ENCODE measurements at places on chromosomes 4 and X. TPM values are rescaled to one million over a fixed set of nuclear protein-coding genes. Genes with fewer than 3 reads are reported as not detected.

Gene SPINK2
- total RNA-seq: not detected

Gene RRH
- total RNA-seq: 0.23 TPM

Gene STPG2
- total RNA-seq: not detected

Gene ZMAT1
- total RNA-seq: 3.6 TPM

Gene C4orf54
- total RNA-seq: not detected

Gene SLC6A14
- not detected for total RNA-seq

Gene MAGEB10
- total RNA-seq: not detected

Gene TCEAL4
- total RNA-seq: 4.7 TPM

Gene BDH2
- 23.6 TPM for total RNA-seq

Gene ETDB
- total RNA-seq: not detected

Gene CCDC110
- not detected for total RNA-seq

- no peak for DNase-seq
- no peak overlapping the region for H3K4me3 ChIP-seq
- H3K36me3 ChIP-seq: no peaks in the 10 kb centered on the region
- H3K4me1 ChIP-seq: no peaks in the 10 kb centered on the region
Measured at GRCh38 chr4:125440814-125441213, 126.1 kb downstream of the FAT4 start.

DNA sequence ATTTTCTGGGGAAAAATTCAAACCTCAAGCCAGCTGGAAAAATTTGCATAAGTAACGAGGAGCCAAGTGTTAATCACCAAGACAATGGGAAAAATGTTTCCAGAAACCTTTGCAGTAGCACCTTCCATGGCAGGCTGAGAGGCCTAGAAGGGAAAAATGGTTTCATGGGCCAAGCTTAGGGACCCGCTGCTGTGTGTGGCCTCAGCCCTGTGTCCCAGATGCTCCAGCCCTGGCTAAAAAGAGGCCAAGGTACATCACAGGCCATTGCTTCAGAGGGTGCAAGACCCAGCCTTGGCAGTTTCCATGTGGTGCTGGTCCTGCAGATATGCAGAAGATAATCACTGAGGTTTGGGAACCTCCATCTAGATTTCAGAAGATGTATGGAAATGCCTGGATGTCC, 98.3 kb upstream of the NWD2 start:
- DNase-seq: no peak
- no peaks in the 10 kb centered on the region for H3K36me3 ChIP-seq
- no peak overlapping the region for H3K27ac ChIP-seq
- H3K4me1 ChIP-seq: no peaks in the 10 kb centered on the region
- no peak overlapping the region for H3K4me3 ChIP-seq
- no peaks in the 10 kb centered on the region for H3K27me3 ChIP-seq

GRCh38 chr4:3389233-3390215, 52.2 kb upstream of the HGFAC start:
- H3K27ac ChIP-seq: no peak overlapping the region
- peaks cover 12% of the 10 kb centered on the region for H3K4me1 ChIP-seq
- DNase-seq: no peak
- no peak overlapping the region for H3K4me3 ChIP-seq
- no peaks in the 10 kb centered on the region for H3K36me3 ChIP-seq

- no peak for DNase-seq
- H3K4me3 ChIP-seq: no peak overlapping the region
- no peaks in the 10 kb centered on the region for H3K27me3 ChIP-seq
- H3K36me3 ChIP-seq: peaks cover 15% of the 10 kb centered on the region
Measured at GRCh38 chr4:3523146-3523627, 9.0 kb downstream of the LRPAP1 start.

DNA sequence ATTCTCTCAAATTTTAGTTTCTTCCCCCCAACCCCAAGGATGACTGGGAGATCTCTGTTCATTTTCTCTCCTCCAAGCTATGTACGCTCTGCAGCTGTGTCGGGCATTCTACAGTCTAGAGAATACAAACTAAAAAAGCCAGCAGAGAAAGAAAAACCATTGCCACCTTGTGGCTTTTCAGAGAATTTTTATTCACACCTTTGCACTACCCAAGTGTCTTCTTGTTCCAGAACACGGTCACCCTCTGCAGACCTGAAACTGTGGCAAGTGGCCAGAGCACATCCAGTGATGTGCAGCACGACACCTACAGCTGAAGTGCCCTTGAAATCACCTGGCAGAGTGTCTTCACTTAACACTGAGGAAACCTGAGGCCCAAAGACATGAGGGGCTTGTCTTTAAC, 68.6 kb downstream of the CHST7 start:
- no peak overlapping the region for H3K4me3 ChIP-seq
- peaks cover 11% of the 10 kb centered on the region for H3K36me3 ChIP-seq
- no peaks in the 10 kb centered on the region for H3K27me3 ChIP-seq
- peaks cover 27% of the 10 kb centered on the region for H3K4me1 ChIP-seq

GRCh38 chr4:26723216-26723615, 137.4 kb upstream of the STIM2 start:
- H3K4me3 ChIP-seq: no peak overlapping the region
- H3K27me3 ChIP-seq: no peaks in the 10 kb centered on the region
- peaks cover 7% of the 10 kb centered on the region for H3K4me1 ChIP-seq
- H3K36me3 ChIP-seq: no peaks in the 10 kb centered on the region

GRCh38 chr4:38873290-38873944, 5.8 kb downstream of the FAM114A1 start:
- no peak overlapping the region for H3K4me3 ChIP-seq

DNA sequence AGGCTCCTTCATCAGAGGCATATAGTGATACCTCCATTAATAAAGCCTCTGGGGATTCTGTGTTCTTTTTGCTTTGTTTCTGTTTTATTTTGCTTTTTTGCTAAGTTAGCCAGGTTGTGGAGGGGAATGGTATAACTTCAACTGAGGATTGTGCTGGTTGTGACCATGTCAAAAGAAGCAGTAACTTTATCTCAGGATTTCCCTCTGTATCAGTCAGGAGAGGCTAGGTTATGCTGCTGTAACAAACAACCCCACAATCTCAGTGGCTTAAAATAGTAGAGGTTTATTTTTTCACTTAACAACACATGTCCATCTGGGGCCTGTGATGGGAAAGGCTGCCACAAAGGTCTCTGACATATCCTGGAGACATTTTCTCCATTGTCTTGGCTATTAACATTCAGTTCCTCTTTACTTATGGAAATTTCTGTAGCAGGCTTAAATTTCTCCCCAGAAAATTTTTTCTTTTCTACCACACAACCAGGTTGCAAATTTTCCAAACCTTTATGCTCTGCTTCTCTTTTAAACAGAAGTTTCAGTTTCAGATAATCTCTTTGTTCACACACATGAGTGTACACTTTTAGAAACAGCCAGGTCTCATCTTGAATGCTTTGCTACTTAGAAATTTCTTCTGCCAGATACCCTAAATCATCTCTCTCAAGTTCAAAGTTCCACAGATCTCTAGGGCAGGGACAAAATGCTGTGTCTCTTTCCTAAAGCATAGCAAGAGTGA, 64.7 kb downstream of the UCHL1 start:
- H3K27ac ChIP-seq: no peak overlapping the region
- no peaks in the 10 kb centered on the region for H3K4me1 ChIP-seq
- H3K27me3 ChIP-seq: no peaks in the 10 kb centered on the region
- no peak overlapping the region for H3K4me3 ChIP-seq
- H3K36me3 ChIP-seq: no peaks in the 10 kb centered on the region
- no peak for DNase-seq

DNA sequence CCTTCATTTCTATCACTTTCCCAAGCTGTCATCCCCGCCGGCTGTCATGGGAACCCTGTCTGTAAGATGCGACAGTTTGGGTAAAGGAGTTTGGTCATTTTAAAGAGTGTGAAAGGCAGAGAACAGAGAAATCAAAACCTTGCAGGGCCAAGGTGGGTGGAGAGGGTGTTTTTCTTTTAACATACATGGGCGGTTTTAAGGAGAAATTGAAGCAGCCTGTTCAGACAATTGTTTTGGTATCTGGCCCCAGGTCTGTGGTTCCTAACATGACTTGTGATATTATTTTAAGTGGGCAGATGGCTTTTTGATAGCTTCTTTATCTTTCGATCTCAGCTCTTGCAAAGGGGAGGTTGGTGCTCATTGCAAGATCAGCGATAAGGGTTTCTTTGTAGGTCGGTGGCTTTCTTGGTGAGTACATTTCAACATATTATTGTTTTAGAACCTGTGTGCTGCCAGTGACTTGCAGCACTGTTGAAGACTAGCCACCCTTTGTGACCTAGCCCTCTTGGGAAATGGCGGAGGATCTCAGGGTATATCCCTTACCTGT, 3.7 kb downstream of the PPP1R3F start:
- peak overlapping the region; percentile 95 for H3K27ac ChIP-seq
- peaks cover 33% of the 10 kb centered on the region for H3K36me3 ChIP-seq
- no peaks in the 10 kb centered on the region for H3K27me3 ChIP-seq
- peaks cover 80% of the 10 kb centered on the region for H3K4me1 ChIP-seq

- peaks cover 3% of the 10 kb centered on the region for H3K4me1 ChIP-seq
- no peak overlapping the region for H3K4me3 ChIP-seq
- H3K27me3 ChIP-seq: no peaks in the 10 kb centered on the region
- no peak for DNase-seq
Measured at GRCh38 chrX:24879679-24880078, 136.1 kb downstream of the ARX start.

- H3K27me3 ChIP-seq: no peaks in the 10 kb centered on the region
- H3K4me1 ChIP-seq: no peaks in the 10 kb centered on the region
- no peak overlapping the region for H3K27ac ChIP-seq
- no peak overlapping the region for H3K4me3 ChIP-seq
- no peak for DNase-seq
Measured at GRCh38 chr4:84298023-84298718, 200.9 kb downstream of the NKX6-1 start.

DNA sequence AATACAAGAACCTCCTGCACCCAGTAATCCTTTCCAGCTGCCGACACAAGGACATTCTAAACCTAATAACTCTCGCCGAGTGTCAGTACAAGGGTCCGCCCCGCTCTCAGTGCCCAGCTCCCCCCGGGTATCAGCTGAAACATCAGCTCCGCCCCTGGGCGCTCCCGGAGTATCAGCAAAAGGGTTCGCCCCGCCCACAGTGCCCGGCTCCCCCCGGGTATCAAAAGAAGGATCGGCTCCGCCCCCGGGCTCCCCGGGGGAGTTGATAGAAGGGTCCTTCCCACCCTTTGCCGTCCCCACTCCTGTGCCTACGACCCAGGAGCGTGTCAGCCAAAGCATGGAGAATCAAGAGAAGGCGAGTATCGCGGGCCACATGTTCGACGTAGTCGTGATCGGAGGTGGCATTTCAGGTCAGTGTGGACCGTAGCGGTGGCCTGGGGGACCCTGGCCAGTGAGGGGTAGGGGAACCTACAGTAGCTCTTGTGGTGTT, at the start of gene MAOA:
TSS of gene MAOA (plus strand) at position 295 of the 490 bp plus-strand sequence. CDS start at position 338, 43 bp downstream.
- no peaks in the 10 kb centered on the region for H3K36me3 ChIP-seq
- peak; percentile 39 for DNase-seq
- H3K27ac ChIP-seq: peak within 1 kb of the TSS; percentile 59

DNA sequence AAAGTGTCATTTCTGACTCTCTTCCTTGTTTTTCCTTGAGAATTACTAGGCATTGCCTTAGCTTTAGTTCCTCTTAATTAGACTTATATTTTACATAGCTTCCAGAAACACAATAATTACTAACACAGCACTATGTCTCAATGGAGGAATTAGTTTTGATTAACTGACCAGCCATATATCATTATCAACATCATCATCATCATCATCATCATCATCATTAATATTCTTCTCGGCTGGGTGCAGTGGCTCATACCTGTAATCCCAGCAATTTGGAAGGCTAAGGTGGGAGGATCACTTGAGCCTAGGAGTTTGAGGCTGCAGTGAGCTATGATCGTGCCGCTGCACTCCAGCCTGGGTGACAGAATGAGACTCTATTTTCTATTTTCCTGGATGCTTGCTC, 2.7 kb upstream of the SLC25A5 start:
- H3K27me3 ChIP-seq: no peaks in the 10 kb centered on the region
- H3K36me3 ChIP-seq: peaks cover 17% of the 10 kb centered on the region
- DNase-seq: no peak

DNA sequence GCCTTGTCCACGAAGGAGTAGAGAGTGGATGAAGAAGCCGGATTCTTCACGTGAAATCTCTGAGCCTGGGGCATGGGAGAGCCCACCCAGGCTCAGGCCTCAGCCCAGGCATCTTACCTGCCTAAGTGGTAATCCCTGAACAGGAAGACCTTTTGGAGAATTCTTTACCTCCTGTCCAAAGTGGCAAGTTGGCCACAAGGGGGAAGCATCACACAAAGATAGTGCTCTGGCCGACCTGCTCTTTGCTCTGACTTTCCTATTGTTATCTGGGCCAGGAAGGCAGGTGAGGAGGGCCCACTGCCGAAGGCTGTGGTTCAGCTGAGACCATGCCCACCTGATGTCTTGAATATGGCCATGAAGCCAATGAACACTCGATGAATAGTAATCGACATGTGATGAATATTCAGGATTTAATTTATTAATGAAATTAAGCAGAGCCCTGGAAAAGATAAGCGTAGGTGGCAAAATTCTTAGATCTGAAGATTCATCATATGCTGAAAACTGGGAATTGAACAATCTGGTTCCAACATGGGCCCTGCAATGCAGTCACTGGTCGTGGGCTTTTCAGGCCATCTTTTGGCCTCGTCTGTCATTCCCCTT, 93.8 kb downstream of the PDGFRA start:
- peaks cover 12% of the 10 kb centered on the region for H3K4me1 ChIP-seq
- H3K27ac ChIP-seq: no peak overlapping the region
- H3K27me3 ChIP-seq: no peaks in the 10 kb centered on the region
- DNase-seq: peak; percentile 56

GRCh38 chr4:47017494-47017893, 13.9 kb upstream of the GABRB1 start:
- peaks cover 2% of the 10 kb centered on the region for H3K4me1 ChIP-seq
- no peaks in the 10 kb centered on the region for H3K36me3 ChIP-seq
- H3K27ac ChIP-seq: no peak overlapping the region
- no peak for DNase-seq

DNA sequence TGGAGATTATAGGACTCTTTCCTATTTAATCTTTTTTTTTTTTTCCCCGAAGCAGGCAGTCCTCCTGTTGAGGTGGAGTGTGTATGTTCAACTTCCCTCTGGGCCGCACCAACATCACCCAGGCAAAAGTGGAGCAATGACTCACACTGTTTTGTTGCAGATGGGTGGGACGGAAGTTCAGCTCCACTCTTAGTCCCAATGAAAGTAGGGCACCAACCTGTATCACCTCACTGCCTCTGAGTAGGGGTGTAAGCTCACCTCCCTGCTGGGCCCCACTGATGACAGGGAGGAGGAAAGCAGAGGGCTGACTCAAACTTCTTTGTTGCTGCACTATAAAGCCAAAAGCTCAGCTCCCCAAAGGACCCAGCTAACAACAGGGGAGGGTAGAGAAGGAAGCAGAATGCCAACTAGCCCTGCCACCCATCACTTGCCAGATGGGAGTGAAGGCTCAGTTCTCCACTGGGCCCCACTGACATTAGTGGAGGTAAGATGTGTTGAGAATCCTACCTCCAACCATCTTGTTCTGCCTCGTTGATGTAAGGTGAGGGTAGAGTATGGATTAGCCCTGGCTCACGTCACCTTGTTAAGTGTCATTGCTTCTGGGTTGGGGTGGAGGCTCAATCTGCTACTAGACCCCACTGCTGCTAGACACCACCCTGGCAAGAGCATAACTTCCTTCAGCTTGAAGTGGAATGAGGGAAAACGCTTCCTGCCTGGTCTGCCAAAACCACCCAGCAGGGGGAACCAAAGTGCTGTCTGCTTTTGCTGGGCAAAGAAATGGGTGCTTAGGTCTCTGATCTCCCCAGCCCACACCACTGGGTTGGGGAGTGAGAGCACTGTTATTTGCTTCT, 14.1 kb downstream of the RPS6KA3 start:
- peak overlapping the region; percentile 90 for H3K27ac ChIP-seq
- H3K4me1 ChIP-seq: peaks cover 51% of the 10 kb centered on the region
- no peak overlapping the region for H3K4me3 ChIP-seq
- H3K27me3 ChIP-seq: no peaks in the 10 kb centered on the region
- DNase-seq: peak; percentile 71
